ENCODE measurements at places on chromosomes 4 and X.

GRCh38 chrX:19695884-19696283 lies 180.6 kb upstream of the MAP3K15 start:
- DNase-seq, result no peak

GRCh38 chr4:167290678-167291077 lies 56.4 kb upstream of the SPOCK3 start:
- peak; percentile 71 for DNase-seq

DNA sequence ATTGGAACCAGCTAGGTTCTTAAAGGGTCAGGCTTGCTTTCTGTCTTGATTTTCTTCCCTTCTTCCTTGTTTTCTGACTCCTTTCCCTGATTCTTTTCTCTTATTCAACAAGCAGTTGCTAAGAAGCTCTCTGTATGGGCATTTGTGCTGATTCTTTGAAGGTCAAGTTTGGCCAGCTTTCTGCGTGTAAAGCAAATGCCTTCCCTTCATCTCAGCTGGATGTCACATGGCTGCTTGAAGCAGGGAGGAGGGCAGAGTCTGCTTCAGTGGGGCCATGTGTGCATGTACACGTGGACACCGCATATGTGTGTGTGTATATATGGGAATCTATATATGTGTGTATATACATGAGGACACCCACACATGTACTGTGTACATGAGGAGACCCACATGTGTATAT lies 139.9 kb upstream of the ATP6AP2 start:
- DNase-seq, result no peak

DNA sequence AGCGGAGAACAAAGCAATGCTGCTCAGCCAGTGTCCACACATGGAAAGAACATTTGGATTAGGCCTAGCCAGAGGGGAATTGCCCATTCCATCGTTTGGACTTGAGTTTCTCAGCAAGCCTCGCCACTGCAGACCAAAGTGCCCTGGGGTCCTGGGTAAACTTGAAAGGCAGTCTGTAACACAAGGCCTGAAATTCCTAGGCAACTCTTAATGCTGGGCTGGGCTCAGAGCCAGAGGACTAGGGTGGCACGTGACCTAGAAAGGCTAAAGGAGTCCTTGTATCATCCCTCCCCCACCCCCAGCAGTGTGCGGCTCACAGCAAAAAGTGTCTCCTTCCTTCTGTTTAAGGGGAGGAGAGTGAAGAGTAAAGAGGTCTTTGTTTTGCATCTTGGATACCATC lies 210.4 kb upstream of the ARX start:
- DNase-seq, result no peak

DNA sequence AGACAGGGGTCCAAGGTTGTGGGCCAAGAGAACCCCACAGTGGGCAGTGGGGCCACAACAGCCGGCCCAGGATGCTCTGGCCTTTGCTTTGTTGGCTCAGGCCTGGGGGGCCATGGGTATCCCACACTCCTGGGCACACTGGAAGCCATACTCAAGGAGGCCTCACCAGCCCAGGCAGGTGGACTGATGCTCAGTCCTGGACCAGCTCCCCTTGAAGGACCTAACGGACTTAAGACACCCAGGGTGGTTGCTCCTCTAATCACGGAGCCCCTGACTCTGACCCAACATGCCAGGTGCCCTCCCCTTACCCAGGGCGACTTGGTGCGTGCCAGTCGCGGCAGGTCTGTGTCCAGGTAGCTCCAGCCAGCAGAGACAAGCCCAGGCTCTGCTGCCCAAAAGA lies 50.8 kb downstream of the ZFYVE28 start:
- DNase-seq, result no peak

DNA sequence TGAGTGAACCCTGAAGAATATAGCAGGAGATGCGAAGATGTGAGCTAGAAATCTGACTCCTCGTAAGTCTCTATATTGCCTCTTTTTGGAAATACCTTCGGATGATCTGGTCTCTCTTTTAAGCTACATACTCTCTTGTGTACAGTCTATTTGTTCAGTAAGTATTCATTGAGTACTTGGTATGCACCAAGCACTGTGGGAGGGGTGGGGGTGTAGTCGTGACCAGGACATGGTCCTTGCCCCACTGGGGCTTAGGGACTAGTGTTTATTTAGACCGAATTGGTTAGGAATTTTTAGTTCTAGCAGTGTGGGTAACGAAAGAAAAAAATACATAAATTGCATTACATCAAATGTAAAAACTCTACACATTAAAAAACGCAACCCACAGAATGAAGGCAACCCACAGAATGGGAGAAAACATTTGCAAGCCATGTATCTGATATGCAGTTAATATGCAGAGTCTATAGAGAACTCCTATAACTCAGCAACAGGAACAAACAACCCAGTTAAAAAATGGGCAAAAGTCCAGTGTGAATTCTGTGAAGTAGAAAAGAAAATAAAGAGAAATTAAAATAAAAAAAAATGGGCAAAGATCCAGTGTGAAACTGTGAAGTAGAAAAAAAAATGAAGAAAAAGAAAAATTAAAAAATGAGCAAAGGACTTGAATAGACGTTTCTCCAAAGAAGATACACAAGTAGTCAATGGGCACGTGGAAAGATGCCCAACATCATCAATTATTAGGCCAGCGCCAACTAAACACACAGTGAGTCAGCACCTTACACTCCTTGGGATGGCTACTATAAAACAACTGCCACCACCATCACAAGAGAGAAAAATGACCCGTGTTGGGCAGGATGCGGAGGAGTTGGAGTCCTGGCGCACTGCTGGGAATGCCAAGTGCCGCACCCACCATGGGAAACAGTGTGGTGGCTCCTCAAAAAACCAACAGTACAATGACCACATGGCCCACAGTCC lies 43.8 kb downstream of the RGS12 start:
- no peak for DNase-seq

DNA sequence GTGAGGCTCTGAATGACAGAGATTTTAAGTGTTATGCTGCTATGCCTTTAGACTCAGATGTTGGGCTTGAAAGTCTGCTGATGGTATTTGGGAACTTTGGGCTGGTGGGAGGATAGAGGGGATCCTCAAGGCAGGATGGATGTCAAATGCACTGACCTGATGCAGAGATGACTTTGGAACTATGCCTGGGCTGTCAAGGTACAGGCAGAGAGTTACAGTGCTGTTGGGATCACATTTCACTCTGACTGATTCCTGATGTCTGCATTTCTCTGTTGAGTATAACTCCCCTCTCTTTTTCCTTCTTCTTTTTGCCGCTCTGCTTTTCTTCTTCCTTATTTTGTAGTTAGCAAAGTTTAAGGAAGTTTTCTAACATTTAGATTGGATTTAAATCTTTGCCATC lies 271.8 kb upstream of the ARX start:
- DNase-seq, result no peak

DNA sequence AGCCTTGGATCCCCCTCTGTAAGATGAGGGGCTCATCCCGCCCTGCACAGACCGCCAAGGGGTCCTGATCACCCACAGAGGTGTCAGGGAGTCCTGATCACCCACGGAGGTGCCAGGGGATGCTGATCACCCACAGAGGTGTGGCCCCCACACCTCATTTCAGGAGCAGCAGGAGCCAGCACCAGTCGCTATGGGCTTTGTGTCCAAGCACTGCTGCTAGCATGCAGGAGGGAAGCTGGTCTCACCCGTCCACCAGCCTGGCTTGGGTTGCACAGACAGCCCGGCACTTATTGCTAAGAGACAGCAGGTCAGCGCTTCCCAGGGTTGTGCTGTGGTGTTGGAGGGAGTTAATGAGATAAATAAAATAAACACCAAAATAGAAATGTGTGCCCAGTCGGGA lies 88.5 kb downstream of the ADRA2C start:
- DNase-seq, result no peak

- DNase-seq, result no peak
Measured at GRCh38 chr4:178205826-178206225, 763.6 kb upstream of the AGA start.

- DNase-seq, result no peak
Measured at GRCh38 chrX:69137371-69138117, 27.7 kb downstream of the PJA1 start.

GRCh38 chrX:67781132-67781531 lies 237.3 kb downstream of the AR start:
- peak; percentile 53 for DNase-seq

GRCh38 chrX:150512461-150512901 lies 55.9 kb upstream of the MTM1 start:
- no peak for DNase-seq

DNA sequence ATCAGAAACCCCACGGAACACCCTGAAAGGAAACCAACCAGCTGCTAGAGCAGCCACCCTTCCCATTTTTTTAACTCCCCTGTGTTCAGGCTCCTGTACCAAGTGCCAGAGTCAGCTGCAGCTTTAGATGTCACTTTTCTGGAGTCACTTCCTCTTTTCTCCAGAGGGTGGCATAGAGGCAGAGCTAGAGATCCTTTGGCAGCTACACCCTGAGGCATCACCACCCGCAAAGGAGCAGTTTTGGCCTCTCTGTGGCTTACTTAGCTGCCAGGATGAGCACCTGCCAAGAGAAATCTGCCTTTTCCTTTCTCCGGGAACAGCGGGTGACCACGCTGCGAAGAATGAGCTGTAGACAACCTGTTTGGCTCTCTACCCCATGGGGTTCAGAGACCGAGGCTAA lies 58.0 kb upstream of the CHRDL1 start:
- DNase-seq, result peak; percentile 57

DNA sequence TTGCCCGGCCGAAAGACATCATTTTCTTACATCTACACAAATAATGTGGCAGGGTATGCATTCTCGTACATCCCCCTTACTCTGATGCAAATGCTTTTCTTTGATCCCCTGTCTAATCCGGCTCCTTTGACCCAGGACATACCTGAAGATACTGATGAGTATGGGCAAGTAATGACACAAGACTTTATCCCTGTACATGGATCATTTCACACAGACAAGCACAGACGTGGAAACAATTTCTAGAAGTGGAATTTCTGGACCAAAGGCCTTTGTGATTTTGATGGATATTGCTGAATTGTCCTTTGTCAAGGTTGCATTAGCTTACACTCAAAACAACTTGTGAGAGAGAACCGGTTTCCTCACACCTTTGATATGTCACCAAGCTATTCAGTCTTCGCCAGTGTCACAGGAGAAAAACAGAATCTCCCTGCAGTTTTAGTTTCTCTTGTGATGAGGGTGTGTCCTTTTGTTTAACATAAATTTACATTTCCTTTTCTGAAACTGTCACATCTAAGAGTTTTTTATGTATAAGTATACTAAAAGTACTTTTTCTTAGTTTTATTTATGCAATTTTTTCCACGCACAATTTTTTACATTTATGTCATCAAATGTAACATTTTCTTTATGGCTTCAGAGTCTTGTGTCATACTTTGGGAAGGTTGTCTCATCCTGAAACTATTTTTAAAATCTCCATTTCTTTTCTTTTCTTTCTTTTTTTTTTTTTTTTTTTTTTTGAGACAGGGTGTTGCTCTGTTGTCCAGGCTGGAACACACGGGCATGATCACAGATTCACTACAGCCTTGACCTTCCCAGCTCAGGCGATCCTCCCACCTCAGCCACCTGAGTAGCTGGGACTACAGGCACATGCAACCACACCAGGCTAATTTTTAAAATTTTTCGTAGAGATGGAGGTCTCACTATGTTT lies 25.2 kb downstream of the RWDD4 start:
- no peak for DNase-seq

Measured in hematopoietic multipotent progenitor cell treated with erythropoietin and hydrocortisone succinate and interleukin-3 and kit ligand, for 4 days (in vitro differentiated cells).